ENCODE measurements at places on chromosomes 12 and 14.

DNA sequence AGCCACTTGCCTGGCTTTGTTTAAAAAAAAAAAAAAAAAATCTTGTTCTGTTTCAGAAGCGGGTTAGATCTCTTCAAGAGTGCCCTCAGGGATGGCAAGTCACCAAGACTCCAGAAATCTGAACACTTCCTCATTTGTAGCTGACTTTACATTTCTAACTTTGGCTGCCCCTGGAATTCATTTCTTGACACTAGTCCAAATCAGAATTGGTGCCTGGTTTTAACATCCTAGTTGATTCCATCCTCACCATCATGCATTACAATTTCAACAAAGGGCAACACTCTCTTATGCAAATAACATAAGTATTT is 295.5 kb downstream of the RMST start:
- no peak for DNase-seq

DNA sequence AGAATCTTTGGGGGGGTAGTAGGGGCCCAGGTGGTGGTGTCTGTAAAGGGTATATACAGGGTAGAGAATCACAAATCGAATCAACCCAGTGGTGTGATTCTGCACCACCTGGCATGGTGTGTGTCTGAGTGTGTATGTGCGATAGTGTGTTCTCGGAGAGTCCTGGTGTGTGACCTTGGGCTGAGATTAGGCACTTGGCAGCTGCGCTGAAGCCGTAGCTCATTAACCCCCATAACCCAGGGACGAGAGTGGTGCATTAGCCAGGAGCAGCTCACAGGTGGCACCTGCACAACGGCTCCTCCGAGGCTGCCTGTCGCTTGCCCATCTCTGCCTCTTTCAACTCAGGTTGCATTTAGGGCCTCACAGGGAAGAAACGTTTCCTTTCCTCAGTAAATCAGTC is 15.6 kb upstream of the TESC start:
- no peak for DNase-seq

DNA sequence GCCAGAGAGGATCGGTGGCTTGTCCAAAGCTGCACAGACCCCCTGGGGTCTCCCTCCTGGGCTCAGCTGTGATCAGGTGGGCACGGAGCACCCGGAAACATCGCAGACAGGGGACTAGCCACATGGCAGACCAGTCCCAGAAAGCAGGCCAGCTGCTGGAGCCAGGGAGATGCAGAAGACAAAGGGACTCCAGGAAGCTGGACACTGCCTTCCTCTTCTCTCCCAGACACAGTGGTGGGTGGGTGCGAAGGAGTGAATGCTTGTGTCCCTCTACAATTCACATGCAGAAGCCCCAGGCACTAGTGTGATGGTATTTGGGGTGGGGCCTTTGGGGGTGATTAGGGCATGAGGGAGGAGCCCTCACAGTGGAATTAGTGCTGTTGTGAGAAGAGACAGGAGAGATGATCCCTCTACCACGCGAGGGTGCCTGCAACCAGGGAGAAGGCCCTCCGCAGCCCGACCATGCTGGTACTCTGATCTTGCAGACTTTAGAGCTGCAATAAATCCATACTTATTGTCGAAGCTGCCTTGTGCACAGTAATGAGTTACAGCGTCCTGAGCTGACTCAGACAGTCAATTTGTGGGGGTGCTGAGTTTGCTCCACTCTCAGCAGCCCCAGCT is 95.2 kb downstream of the CALM1 start:
- DNase-seq, result no peak

- DNase-seq, result no peak
Observed at GRCh38 chr12:76308866-76309265, 39.3 kb downstream of the BBS10 start.

- no peak for DNase-seq
Observed at GRCh38 chr14:104770072-104770579, 17.2 kb downstream of the SIVA1 start.

DNA sequence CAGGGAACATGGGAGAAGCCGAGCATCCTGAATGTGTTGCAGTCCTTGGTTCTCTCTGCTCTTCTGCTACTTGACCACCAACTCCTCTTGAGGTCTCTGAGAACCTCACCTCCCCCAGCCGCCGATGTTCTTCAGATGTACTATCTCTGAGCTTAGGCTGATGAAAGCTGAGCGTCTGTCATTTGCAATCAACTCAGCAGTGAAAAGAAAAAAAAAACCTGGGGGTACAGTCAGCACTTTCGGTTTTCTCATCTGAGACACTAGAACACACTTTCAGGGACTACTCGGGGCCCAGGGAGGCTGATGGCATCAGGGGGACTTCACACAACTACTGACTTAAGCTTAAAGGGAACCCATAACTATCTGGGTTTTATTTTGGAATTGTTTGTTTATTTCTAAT is 9.6 kb upstream of the FLVCR2 start:
- no peak for DNase-seq

All from T-helper 2 cell (primary cell).